T-helper 17 cell (primary cell): ENCODE measurements at places on chromosomes 13 and 19. TPM values are rescaled to one million over a fixed set of nuclear protein-coding genes. Genes with fewer than 3 reads are reported as not detected.

Gene HSPBP1
- total RNA-seq: 23.1 TPM

Gene STAP2
- 3.3 TPM for total RNA-seq

Gene UBE2L5
- not detected for total RNA-seq

Gene NDUFS7
- total RNA-seq: 54.7 TPM

Gene ASF1B
- total RNA-seq: 1.5 TPM

Gene ATP12A
- not detected for total RNA-seq

Gene NLRP7
- not detected for total RNA-seq

Gene ZNF730
- total RNA-seq: not detected

Gene RFPL4AL1
- not detected for total RNA-seq

Gene KLF16
- 46.5 TPM for total RNA-seq

Gene NTN5
- total RNA-seq: 2.8 TPM

Gene RFX1
- total RNA-seq: 23.3 TPM

Gene IGFL2
- total RNA-seq: not detected

Gene SMIM44
- not detected for total RNA-seq

Gene PDX1
- not detected for total RNA-seq

Gene C19orf67
- 0.22 TPM for total RNA-seq

Gene PSPN
- 1.5 TPM for total RNA-seq

Gene ZNF470
- total RNA-seq: 0.83 TPM

Gene ZNF428
- total RNA-seq: 26.3 TPM

Gene LILRA5
- total RNA-seq: 3.5 TPM

Gene ZNF776
- 12.4 TPM for total RNA-seq

Gene NLRP11
- not detected for total RNA-seq

Gene RASA3
- total RNA-seq: 215 TPM
